T-helper 1 cell (primary cell): ENCODE measurements at places on chromosomes 6 and 20.

DNA sequence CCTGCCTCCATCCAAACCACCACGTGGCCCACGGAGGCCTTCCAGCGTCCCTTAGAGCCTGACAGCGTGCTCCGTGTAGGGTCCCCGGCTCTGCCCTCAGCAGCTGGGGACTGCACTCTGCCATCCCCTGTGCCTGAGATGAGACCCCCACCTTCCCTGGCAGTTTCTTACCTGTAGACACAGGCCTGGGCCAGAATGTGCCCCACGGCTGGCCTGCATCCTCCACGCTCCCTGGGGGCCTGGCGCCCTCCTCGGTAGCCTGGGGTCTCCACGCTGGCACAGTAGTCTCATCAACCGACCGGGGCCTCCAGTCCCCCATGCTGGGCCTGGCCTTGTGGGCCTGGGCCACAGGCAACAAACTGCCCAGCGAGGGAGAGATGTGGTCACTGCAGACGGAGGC lies 9.6 kb downstream of the DACT2 start:
- no peak for DNase-seq

DNA sequence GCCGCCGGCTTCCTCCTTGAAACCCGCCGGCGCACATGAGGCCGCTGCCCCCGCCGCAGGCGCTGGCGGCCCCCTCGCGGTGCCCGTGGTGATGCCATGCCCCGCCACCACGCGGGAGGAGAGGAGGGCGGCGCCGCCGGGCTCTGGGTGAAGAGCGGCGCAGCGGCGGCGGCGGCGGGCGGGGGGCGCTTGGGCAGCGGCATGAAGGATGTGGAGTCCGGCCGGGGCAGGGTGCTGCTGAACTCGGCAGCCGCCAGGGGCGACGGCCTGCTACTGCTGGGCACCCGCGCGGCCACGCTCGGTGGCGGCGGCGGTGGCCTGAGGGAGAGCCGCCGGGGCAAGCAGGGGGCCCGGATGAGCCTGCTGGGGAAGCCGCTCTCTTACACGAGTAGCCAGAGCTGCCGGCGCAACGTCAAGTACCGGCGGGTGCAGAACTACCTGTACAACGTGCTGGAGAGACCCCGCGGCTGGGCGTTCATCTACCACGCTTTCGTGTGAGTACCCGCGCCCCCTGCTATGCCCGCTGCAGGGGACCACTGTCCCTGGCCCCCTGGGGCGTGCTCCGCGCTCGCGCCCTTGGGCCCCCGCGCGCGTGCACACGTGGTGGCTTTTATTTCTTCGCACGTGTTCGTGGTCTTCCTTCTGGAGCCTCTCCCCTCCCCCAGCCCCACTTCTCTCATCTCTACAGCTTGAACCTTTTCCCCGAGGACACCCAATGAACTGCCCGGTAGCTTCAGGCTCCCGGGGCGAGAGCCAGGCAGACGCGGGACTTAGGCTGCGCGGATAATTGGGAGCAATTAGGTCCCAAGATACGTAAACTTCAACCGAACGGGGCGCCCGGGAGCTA lies 453 bp downstream of the KCNQ5 start:
- DNase-seq: peak; percentile 38

- no peak for DNase-seq
Measured at GRCh38 chr6:47152666-47153403, 110.7 kb upstream of the ADGRF1 start.

- no peak for DNase-seq
Measured at GRCh38 chr6:116406678-116407345, 36.1 kb downstream of the DSE start.

DNA sequence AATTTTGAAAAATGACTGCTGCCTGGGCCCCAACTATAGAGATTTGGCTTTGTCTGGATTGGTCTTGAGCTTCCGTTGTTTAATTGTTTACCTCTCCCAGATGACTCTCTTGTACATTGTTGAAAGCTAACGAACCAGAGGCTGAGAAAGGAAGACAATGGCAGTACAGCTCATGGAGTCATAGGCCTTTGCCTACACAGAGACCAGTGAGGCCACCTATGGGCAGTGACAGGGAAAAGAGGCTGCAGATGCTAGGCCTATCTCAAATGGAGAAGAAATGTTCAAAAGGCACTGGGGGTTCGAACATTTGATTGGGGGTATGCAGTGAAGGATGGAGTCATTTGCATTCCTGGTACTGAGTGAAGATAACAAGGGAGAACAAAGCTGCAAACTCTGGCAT lies 29.1 kb downstream of the OPN5 start:
- no peak for DNase-seq

GRCh38 chr6:50785921-50786320 lies 32.8 kb upstream of the TFAP2B start:
- no peak for DNase-seq

DNA sequence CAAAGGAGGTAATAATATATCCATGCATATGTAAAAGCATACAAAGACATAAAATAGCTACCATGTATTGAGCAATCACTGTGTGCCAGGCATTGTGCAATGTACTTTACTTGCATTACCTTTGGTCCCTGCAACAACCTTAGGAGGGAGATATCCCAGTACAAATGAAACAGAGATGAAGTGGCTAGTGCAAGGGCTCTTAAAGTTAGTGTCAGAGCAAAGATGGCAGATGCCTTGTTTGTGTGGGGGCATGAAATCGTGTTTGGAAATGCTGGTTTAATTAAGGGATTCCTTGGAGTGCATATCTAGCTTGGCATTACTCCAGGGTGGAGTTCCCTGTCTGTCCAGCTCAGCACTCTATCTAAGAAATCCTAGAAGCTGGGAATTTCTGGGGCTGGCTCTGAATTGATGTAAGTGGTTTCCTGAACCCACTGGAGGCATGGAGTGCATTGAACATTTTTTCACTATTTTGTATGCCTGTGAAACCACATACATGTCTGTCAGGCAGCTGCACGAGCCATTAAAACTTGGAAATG lies 9.8 kb downstream of the PAQR8 start:
- DNase-seq: no peak

DNA sequence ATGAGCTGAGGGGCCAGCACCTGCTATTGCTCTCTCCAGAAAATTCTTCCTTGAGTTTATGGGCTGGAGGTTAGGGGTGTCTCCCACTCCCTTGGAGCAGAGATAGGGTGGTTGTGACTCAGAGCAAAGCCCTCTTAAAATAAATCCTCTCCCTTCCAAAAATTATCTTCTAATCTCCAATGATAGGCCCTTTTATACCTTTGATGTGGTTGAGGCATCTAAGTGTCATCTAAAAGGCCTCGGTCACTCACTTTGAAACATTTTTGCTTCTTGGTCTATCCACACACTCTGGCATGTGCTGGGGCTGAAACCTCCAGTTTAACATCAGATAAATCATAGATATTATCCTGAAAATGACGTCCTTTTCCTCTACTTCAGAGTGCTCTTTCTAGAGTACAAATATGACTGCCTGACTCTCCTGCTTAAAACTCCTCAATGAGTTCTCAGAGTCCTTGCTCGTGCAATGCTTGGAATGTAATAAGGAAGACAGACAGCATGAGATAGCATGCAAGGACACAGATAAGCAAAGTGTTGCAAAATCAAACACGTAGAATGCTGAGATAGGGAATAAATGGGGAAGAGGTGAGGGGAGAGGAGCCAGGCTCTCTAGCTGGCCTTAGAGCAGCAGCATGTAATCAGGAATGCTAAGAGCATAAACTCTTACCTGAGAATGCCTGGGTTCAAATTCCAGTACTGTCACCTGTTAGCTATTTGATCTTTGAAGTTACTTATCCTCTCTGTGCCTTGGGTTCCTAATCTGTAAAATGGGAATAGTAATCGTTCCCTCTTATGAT lies 374.1 kb upstream of the CITED2 start:
- DNase-seq: no peak

- no peak for DNase-seq
Measured at GRCh38 chr6:118705544-118706491, 54.4 kb upstream of the CEP85L start.
